ENCODE measurements at places on chromosomes 4 and X. TPM values are rescaled to one million over a fixed set of nuclear protein-coding genes. Genes with fewer than 3 reads are reported as not detected.

CHRNA9 gene
- not detected for total RNA-seq

MAGEB17 gene
- not detected for total RNA-seq

GRCh38 chr4:183635741-183636140, 23.2 kb downstream of the RWDD4 start:
- DNase-seq, result no peak

ARHGAP6 gene
- total RNA-seq, result 0.22 TPM

- DNase-seq, result no peak
Measured at GRCh38 chr4:94537921-94538628, 86.3 kb downstream of the PDLIM5 start.

DNA sequence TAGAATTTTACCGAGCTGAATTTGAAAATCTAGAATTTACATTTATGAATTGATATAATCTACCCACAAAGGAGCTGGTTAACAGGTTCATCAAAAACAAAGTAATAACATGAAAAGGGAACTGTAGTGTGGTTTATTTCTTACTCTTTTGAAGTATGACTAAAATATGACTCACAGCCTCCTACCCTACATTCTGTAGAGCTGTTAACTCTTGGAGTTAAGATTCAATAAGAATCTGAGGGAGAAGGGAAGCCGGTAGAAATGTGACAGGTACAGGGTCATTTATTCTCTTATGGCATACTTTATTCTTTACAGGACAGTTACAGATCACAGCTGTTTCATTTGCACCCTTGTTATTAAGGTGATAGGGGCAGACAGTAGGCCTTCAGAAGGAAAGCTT, 132.2 kb upstream of the FAM47B start:
- DNase-seq, result no peak

DNA sequence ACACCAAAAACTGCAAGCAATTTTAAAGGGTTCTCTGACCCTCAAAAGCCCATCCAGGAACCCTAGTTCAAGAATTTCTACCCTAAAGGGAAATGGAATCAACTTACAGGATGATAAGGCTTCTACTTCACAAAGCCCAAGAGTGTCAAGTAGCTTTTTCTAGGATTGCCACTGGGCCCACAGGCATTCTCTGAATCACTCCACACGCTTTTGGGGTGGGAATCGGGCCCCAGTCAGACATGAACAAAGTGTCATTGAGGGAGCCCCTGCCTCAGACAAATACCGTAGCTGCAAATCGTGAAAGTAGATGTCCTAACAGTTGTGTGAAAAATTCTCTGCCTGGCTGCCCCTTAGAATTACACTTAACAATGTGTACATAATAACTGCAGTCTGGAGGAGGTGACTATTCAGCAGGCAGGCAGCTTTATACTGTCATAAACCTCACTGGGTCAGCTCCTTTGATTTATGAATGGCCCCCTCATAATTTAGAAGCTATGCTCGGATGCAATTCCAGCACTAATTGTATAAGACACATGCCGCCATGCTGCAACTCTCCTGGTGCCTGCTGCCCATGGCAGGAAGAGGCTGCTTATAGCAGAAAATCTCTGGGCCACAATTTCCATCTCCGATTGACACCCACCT, 36.7 kb downstream of the CHRDL1 start:
- DNase-seq, result no peak

GRCh38 chr4:38195911-38196310, 235.7 kb downstream of the PTTG2 start:
- DNase-seq, result no peak

DNA sequence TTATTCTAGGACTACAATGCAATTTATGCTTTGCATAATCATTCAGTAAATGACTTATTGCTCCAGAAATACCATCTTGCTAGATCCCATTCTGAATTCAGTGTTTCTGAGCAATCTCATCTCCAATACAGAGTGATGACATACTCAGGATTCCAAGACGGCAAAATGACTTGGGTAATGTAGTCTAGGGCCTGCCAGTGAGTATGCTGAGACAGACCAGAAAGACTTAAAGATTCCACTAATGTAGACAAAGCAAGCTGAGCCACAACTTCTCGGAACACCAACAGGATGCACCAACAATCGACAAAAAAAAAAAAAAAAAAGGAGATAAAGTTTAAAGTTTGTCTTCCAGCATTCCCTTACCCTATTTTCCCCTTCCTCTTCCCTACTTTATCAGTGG, 919 bp upstream of the SEC24B start:
- no peak for DNase-seq

- DNase-seq, result no peak
Measured at GRCh38 chrX:15601932-15602331, 1.2 kb upstream of the ACE2 start.

MAGEC2 gene
- not detected for total RNA-seq

HSFX3 gene
- total RNA-seq, result not detected

DNA sequence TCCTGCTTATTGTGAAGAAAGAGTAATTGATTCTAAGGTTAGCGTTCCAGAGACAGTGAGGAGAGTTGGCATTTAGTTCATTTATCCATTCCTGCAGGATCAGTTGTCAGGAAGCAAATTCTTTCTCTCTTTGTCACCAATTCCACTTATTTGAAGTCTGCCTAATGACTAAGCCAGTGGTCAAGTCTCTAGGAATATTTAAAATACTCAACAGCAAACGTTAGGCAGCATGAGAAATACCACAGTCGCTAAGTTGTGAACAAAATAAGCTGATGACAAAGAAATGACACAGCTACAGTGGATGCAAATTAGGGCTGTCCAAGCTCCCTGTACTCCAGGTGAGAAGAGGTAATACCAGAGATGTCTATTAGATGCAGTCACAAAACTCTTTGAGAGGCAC, 6.6 kb upstream of the MAGEB17 start:
- peak; percentile 61 for DNase-seq

UGT2A3 gene
- not detected for total RNA-seq

- DNase-seq, result no peak
Measured at GRCh38 chr4:180207921-180208320, 2035.3 kb upstream of the TENM3 start.

DNA sequence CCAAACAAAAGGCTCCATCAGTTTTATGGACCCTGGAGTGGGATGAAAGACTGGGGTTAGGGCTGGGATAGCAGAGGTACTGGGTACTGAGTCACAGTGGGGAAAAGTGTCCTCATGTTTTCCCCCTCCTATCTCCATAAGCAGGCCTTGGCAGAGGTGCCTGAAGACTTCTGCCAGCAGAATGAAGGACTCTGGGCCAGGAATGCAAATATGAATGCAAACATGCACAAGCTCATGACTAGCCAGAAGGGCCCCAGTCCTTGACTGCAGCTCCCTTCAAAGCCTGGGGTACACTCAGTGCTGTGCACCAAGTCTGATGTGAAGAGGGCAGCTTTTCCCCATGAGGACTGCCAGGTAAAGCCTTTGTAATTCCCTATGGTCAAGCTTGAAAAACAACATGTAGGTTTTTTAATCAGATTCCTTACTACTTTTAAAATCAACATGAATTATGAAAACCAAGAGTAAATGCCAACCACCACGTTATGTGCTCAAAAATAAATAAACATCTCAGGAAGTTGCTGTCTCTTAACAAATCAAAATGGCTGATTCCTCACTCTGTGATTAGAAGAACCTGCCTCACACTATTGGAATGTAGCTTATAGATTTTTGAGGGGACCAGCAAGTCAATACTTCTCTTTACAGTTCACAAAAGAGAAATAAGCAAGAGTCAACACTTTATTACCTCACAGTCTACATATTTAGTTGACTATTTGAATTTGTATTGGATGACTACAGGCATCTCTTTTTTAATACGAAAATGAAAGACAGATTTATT, 1512.0 kb downstream of the ARAP2 start:
- DNase-seq, result no peak

GRCh38 chrX:139831017-139831416, 101.8 kb downstream of the ATP11C start:
- DNase-seq, result no peak

GRCh38 chrX:3820167-3820566, 106.7 kb upstream of the PRKX start:
- DNase-seq, result peak; percentile 3

GAGE12J gene
- not detected for total RNA-seq

ADH1C gene
- not detected for total RNA-seq

TMPRSS11F gene
- not detected for total RNA-seq

GRCh38 chr4:127498366-127498765, 134.4 kb upstream of the INTU start:
- no peak for DNase-seq

GRCh38 chr4:93791570-93792195, 36.9 kb upstream of the ATOH1 start:
- DNase-seq, result peak; percentile 43

DNA sequence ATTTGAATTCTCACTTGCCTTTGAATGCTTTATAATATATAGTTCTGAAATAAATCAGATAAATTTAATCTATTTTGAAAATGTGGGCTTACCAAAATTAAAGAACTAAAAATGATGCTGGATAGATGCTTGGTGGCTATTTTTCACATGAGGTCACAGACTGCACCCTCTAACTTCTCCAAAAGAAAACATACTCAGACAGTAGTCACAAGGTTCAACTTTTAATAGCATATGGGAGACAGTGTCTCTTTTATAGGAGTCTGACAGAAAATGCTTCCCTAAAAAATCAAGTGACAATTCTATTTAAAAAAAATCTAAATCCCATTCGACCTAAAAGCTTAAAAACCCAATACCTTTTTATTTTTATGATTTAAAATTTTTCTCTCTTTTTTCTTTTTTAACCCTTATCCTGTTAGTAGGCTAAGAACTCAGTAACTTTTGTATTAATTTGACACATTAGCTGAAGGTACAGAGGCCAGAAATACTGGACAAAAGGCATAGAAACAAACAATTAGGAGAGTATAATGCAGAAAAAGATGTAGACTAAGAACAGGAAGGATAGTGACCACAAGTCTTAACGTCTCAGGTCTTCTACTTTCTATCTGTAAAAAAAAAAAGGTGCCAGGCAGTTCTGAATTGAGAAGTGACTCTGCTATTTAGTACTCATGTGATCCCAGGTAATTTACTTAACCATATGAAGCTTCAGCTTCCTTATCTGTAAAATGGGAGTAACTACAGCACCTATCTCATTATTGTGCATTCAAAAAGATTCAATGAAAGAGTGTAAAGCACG, 7.6 kb downstream of the TIGD4 start:
- DNase-seq, result no peak
